ENCODE measurements at places on chromosomes 6 and 20. TPM values are rescaled to one million over a fixed set of nuclear protein-coding genes. Genes with fewer than 3 reads are reported as not detected.

The SLC22A7 gene
- 2.0 TPM for total RNA-seq

The ARMC2 gene
- total RNA-seq: 12.7 TPM

The LST1 gene
- 31.5 TPM for total RNA-seq

The C6orf141 gene
- total RNA-seq: 2.2 TPM

GRCh38 chr20:31788578-31788977 lies 30.6 kb upstream of the MYLK2 start:
- no peak for DNase-seq
- H3K27ac ChIP-seq: no peak overlapping the region
- H3K36me3 ChIP-seq: peaks cover 2% of the 10 kb centered on the region
- H3K4me3 ChIP-seq: no peak overlapping the region
- no peaks in the 10 kb centered on the region for H3K4me1 ChIP-seq

GRCh38 chr20:7765221-7765620 lies 175.0 kb downstream of the HAO1 start:
- H3K27me3 ChIP-seq: no peaks in the 10 kb centered on the region
- no peaks in the 10 kb centered on the region for H3K4me1 ChIP-seq
- no peak overlapping the region for H3K4me3 ChIP-seq
- H3K27ac ChIP-seq: no peak overlapping the region

GRCh38 chr20:40741507-40742106 lies 52.6 kb upstream of the MAFB start:
- H3K4me1 ChIP-seq: no peaks in the 10 kb centered on the region
- no peaks in the 10 kb centered on the region for H3K27me3 ChIP-seq
- H3K27ac ChIP-seq: no peak overlapping the region
- H3K36me3 ChIP-seq: no peaks in the 10 kb centered on the region
